ENCODE measurements at places on chromosomes 12 and 14.

GRCh38 chr12:110015132-110015531 is 15.9 kb downstream of the ANKRD13A start:
- DNase-seq, result no peak

- no peak for DNase-seq
Measured at GRCh38 chr12:11794751-11795150, 145.3 kb downstream of the ETV6 start.

- DNase-seq, result no peak
Measured at GRCh38 chr12:47394070-47394469, 311.8 kb downstream of the RPAP3 start.

DNA sequence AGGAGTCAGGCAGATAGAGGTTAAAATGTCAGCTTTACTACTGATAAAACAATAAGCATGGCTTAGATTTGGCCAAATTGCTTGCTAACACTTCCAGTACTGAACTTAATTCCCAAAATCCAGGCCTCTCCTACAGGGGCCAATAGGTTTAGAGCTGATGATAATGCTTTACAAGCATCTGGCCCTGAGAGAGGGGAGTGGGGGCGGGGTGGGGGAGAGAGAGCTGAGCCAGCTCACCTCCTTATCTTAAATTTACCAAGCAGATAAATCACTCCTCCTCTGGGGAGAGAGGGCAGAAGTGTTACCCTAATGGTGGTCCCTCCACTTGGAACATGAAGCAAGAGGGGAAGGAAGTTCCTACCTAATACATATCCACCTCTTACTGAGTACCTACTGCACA is 182.2 kb upstream of the CRY1 start:
- no peak for DNase-seq

- DNase-seq, result no peak
Measured at GRCh38 chr12:67630373-67631088, 18.0 kb upstream of the DYRK2 start.

DNA sequence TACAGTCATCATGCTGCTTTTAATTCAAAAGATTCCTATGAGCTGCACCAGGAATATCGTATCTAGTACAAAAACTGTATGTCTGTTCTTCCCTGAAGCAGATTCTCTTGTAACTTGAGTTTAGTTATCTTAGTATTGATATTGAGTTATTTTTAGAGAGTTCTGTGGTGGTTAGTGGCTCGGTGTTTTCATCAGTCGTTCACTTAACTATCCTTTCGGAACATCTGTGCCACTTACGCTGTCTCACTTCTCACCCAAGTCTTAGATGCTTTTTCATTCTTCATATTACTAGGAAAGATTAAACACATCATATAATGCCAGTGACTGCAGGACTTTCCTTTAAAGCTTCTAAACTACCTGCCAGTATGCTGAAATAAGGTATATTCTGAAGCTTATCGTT is 251.0 kb downstream of the FBXL14 start:
- no peak for DNase-seq

All from brain microvascular endothelial cell (primary cell).